ENCODE measurements at places on chromosomes 11 and 22.

DNA sequence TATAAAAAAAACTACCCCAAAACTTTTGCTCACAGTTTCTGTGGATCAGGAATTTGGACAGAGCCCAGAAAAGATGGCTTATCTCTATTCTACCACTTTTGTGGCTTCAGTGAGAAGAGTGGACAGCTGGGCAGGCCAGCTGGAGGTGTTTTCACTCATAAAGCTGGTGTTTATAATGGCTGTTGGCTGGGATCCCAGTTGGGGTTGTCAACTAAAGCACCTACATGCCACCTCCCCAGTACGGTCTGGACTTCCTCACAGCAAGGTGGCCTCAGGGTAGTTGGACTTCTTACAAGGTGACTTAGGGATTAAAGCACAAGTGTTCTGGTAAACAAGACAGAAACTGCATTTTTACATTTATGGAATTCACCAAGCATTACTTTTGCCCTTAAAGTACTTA lies 171.0 kb downstream of the NELL1 start:
- no peak for DNase-seq

DNA sequence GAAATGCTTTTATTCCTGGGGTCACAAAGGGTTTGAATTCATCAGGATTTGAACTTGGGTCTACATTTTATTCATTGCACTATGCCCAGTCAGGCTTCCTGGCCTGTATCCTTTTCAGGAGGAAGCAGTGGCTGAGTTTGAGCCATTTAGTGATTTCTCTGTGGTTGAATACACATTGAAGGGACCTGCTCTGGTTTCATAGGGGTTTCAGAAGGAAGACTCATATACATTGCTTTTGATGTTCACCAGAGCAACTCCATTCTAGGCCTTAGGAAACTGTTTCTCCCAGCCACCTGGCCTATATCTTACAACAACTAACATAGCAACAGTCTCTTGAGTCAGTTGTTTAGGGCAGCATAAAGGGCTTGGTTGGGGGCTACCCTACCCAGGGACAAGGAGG lies 165.7 kb downstream of the INSC start:
- DNase-seq: no peak

GRCh38 chr11:115990004-115990447 lies 485.8 kb upstream of the CADM1 start:
- no peak for DNase-seq

DNA sequence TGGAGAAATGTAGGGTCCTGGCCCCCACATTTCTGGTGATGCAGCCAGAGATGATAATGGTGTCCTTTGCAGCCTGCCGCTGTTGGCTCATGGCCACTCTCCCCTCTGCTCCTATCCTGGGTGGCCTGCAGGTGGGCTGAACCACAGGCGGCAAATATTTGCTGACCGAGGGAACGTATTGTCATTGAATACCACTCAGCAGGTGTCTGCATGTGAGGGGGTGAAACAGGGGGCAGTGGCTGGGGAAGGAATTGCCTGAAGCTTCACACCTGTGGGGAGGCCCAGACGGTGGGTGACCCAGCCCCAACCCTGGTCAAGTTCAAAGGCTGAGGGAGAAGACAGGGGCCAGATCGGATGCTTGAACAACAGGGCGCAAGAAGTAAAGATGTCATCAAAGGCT lies 73.3 kb upstream of the WNT11 start:
- DNase-seq: no peak

DNA sequence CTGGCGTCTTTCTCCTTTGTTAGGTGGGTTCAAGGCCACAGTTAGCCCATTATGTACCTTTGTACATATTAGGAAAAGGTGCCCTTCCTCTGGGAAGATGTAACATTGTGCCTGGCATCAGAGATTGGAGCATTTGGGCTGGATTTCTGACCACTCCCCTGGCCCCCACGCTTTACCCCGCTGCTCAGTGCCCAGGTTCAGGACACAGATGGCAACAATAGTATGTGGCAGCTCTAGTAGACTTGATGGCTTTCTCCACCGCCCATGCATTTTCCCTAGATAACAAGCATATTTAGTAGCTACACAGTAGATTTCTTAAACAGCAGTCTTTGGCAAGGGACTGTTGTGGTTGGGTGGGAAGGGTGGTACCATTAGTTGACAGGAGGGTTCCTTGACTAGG lies 53.1 kb downstream of the YAP1 start:
- DNase-seq: no peak

DNA sequence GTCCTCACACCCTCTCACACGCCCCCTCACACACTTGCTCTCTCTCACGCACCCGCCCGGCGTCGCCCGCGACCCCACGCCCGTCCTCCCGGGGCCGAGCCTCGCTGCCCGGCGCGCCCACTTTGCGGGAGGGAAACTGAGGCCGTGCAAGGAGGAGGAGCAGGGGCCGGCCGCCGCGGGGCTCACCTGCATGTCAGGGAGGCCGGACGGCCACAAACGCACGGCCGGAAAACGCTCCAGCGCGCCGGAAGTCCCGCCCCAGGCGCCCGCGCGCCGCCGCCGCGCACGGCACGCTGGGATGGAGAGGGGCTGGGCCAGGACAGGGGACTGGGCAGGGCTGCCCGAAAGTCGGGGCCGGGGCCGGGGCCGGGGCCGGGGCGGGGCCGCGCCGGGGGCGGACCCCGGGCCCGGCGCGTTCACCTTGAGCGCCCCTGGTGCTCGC lies at the start of gene CHID1:
Gene CHID1, minus strand, starts transcription at position 222 of the 442 bp plus-strand sequence. CDS start 5,994 bp downstream, outside the sequence.
- peak; percentile 67 for DNase-seq

GRCh38 chr22:20066617-20067383 lies 13.2 kb upstream of the DGCR8 start:
- DNase-seq: no peak

- no peak for DNase-seq
These were observed 11.3 kb downstream of the CHRNA10 start for GRCh38 chr11:3659595-3660515.

GRCh38 chr11:46066335-46066734 lies 54.9 kb downstream of the PHF21A start:
- no peak for DNase-seq

DNA sequence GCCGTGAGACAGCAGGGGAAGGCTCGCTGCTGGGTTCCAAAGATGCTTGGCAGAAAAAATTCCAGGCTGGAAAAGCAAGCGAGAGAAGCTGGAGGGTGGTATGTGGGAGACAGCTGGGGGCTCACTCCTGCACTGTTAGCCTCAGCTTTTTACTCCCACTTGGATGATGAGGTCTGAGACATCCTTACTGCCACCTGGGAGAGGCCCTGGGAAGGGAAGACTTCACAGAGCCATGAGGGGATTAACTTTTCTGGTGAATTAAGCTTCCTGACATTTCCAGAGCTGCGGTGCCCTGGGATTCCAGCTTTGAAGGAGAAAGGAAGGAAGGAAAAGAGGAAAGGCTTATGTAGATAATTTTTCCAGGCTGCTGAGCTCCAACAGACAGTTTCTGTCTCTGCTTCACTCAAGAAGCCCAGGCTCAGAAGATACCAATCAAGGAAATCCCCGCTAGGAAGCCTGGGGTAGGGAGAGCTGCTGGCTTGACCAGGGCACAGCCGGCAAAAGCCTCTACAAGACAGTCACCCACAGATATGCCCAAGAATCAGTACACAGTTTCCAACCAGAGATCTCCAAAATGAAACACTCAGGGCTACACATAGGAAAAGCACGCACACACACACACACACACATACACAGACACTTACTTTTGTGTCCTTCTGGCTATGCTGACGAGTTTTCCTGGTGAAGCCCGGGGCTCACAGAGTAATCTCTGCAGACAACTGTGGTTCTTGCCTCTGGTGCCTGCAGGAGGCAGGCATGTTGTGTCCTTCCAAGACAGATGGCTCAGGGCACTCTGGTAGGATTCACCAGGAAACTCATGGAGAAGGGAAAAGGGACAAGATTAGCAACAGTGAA lies 907 bp downstream of the MCHR1 start:
- no peak for DNase-seq

- no peak for DNase-seq
These were observed 79.8 kb upstream of the CNTN5 start for GRCh38 chr11:98940913-98941312.

GRCh38 chr11:8065031-8065430 lies 16.0 kb upstream of the TUB start:
- no peak for DNase-seq

GRCh38 chr22:41664951-41665350 lies 23.7 kb downstream of the SNU13 start:
- DNase-seq: no peak

DNA sequence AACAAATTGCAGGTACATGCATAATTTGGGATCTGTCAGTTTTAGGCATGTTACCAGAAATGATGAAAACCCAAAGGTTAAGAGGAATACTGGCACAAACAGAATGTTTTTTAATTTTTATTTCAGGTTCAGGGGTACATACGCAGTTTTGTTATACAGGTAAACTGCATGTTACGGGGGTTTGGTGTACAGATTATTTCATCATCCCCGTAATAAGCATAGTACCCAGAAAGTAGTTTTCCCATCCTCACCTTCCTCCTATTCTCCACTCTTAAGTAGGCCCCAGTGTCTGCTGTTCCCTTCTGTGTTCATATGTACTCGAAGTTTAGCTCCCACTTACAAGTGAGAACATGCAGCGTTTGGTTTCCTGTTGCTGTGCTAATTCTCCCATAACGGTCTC lies 33.0 kb downstream of the PI4KA start:
- DNase-seq: no peak

DNA sequence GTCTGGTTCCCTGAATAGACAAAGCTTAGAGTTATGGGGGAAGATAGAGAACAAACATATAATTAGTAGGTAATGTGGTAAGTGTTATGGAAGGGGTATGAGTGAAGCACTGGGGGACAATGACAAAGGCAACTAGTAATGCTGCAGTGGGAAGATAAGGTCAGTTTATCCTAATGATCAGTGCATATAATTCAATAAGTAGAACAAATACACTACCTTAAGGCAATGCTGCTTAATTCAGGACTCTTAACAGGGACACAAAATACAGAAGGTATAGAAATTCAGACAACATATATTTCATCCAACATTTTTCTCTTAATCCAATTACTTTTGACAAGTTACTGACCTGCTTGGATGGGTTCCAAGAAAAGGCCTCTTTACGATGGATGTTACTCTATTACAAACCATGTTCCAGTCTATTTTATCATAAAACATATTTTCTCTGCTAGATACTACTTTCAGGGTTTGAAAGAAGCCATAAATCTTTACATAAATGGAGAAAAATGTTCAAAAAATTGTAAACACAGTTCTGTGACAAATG lies 1186.2 kb downstream of the LRRC4C start:
- no peak for DNase-seq

- no peak for DNase-seq
These were observed 734 bp upstream of the TMEM123 start for GRCh38 chr11:102453302-102453695.

DNA sequence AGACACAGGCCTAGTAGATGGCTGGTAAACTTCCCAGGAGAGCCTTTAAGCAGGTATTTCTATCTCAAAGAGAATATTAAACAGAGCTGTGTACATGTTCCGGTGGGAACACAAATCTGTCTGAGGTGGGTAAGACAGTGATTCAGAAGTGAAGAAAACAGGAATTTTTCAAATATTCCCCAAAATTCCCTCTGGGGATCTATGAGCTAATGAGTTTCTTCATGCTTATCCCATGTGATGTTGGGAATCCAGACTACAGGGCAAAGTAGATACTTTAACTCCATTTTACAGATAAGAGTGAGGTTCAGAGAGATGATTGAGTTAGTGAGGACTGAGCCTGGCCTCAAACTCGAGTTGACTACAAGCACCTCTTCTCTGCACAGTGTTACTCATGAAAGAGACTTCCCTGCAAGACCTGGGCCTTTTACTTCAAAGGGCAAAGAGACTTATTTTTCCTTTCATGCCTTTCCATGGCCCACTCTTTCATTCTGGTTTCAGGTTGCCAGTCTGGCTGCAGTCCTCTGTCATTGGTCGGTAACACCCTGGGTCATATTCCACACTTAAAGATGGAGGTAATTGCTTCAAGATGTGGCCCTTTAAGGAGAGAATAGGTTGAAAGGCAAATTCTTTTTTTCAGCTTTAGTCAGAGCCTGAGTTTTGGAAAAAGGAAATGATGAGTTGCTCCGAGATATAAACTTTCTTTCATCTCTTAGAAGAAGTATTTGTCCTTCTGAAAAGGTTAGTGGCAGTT lies 70.1 kb downstream of the CYB5R2 start:
- no peak for DNase-seq

DNA sequence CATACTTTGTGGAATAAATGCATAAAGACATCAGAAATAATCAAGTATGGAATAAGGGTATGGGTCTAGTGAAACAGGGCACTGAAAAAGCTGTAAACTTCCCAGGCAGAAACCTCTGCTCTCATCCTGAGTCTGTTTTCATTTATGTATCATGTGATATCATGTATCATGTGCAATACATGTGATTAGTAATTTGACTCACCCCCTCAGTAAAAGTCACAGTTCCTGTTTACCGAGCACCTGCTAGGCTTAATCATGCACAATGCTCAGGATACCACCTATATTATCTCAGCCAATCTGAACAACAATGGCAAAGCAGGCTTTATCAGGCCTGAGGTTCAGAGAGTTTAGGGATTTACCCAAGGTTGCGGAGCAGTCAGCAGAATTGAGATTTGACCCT lies 250.6 kb upstream of the TENM4 start:
- DNase-seq: no peak

DNA sequence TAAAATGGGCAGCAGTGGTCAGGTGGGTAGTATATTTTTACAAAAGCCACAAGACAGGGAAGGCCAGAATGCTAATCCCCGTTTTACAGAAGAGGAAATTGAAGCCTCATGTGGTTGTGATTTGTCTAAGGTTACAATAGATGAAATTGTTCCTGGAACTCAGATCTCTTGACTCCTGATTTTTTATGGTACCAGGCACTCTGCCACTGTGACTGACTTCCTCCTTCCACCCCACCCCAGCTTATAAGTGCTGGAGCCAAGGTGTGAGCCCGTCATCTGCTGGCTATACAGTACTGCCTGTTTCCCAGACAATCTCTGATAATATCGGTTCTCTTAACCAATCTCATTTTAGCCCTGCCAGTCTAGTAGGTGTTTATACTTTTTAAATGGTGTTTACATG lies 1.9 kb downstream of the SLC5A1 start:
- DNase-seq: no peak

DNA sequence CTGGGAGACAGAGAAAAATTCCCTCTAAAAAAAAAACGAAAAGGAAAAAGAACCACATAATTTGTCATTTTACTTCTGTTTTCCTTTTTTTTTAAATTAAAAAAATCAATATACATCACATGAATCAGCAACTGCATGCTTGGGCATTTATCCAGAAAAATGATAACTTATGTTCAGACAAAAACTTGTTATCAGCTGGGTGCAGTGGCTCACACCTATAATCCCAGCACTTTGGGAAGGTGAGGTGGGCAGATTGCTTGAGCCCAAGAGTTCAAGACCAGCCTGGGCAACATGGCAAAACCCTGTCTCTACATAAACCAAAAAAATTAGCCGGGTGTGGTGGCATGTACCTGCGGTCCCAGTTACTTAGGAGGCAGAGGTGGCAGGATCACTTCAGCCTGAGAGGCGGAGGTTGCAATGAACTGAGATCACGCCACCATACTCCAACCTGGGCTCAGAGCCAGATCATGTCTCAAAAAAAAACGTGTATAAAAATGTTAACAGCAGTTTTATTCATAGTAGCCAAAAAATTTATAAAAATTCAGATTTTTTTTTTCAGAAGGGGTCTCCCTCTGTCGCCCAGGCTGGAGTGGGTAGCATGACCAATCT lies 28.5 kb downstream of the AMBRA1 start:
- DNase-seq: no peak

GRCh38 chr22:30005213-30005857 lies 74.9 kb upstream of the HORMAD2 start:
- DNase-seq: peak; percentile 43

GRCh38 chr22:26906464-26906863 lies 249.1 kb downstream of the MIAT start:
- no peak for DNase-seq
